ENCODE measurements at places on chromosomes 16 and 17.

DNA sequence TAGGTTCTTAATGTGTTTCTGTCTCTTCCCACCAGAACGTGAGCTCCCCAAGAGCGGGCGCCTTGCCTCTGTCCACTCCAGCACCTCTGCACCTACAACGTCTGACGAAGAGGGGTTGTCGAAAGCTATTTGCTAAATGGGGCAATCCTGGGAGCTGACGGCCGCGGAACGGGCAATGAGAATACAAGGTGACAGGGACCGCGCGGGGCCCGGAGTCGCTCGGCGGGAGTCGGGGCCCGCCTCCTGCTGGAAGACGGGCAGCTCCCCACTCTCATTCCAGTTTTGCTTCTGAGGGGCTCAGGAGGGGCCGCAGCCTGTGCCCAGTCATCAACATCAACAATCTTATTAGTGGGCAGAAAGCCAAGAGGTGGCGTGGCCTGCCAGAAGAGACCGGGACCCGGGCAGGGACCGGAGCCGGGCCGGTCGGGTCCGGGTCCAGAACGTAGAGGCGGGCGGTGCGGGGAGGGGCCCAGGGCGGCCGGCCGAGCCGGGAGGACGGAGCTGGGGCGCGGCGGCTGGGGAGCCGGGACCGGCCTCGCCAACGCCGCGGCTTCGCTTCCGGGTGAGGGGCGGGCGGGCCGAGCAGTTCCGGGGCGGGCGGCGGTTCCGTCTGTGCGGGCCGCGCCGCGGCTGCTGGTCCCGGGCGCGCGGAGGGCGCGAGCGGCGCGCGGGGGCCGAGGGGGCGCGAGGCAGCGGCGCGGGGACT is at the start of gene MOSMO:
TSS of gene MOSMO (plus strand) at position 603 of the 706 bp plus-strand sequence. CDS start 191 bp downstream, outside the sequence.
- DNase-seq, result peak; percentile 77

DNA sequence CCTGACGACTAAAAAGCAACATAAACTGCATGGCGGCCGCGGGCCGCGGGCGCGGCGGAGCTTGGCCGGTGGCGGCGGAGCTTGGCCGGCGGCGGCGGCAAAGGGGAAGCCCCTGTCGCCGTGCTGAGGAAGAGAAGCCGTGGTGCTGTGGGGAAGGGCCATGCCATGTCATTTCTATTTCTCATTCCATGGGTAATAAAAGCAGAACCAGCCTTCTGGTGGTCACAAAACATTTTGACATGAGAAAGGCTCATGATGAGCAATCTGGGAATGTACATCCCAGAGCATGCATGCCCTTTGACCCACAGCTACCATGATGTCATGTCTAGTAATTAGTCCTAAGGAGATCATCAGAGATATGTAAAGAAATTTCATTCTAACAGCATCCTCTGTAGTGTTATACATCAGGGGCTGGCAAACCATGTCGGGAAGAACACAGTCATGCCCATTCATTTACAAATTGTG is 23.9 kb upstream of the HEATR6 start:
- DNase-seq, result no peak

- no peak for DNase-seq
Observed at GRCh38 chr16:23495671-23496070, 14.6 kb downstream of the GGA2 start.

DNA sequence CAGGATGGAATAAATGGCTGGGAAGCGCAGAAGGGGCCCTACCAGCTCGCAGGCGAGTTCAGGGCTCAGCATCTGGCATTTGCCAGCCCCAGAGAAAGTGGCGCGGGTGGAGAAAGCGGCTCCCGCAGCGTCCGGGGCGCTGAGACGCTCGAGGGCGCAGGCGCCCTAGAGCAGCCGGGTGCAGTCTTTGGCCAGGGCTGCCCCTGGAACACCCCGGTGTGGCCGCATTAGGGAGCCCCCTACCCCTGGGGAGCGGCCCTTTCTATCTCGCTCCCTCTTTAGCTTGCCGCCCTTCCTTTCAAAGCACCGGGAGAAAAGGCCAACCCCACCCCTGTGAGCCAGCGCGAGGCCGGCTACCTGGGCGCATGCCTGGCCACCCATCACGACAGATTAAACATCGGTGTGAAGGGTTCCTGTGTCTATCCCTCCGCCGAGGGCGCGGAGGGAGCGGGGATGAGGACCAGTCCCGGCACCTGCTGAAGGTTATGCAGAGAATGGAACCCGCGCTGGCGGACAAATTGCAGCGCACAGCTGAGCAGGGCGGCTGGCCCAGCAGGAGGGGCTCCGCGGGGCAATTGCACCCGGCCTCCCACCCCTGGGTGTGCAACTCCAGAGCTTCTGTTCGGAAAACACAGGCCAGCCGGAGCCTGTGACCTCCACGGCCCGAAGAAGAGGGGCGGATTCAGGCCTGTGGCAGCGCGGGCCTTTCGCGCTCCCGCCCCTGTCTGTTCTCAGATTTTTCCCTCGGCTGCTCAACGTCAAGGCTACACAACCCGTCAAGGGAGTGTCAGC is 15.6 kb upstream of the FOXF1 start:
- DNase-seq, result no peak

DNA sequence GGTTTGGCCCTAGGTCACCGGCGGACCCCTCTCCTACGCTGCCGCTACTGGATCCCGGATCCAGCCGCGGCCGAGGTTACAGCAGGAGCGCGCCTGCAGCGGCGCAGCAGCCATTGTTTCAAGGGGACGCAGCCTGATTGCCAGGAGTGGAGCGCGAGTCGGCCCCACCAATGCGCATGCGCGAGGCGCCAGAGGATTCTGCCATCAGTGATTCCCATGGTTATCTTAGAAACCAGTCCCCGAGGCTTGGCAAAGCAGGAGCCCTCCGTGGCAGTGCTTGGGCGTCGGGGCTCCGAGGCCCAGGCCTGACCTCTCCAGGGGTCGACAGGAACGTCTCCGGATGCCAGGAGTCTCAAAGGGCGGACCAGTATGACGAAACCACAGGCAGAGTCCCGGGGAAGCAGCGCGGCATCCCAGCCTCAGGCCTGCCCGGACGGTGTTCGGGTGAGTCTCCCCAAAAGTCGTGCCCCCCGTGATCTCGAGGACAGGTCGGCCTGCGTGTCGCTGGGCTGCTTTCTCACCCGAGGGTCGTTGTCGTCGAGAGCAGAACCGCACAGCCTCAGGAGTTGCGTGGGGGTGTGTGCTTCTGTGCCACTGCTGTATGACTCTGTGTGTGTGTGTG is 608.5 kb downstream of the KCNJ18 start:
- no peak for DNase-seq

DNA sequence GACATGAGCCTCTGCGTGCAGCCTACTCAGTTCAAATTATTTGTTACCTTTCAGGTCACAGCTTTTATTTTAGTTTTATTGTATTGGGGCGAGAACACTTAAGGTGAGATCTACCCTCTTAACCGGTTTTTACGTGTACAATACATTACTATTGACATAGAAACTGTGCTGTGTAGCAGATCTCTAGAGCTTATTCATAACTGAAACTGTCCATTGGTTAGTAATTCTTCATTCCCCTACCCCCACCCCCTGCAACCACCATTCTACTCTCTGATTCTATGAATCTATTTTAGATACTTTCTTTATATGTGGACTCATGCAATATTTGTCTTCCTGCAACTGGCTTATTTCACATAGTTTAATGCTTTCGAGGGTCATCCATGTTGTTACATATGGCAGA is 43.5 kb downstream of the KNOP1 start:
- DNase-seq, result no peak

DNA sequence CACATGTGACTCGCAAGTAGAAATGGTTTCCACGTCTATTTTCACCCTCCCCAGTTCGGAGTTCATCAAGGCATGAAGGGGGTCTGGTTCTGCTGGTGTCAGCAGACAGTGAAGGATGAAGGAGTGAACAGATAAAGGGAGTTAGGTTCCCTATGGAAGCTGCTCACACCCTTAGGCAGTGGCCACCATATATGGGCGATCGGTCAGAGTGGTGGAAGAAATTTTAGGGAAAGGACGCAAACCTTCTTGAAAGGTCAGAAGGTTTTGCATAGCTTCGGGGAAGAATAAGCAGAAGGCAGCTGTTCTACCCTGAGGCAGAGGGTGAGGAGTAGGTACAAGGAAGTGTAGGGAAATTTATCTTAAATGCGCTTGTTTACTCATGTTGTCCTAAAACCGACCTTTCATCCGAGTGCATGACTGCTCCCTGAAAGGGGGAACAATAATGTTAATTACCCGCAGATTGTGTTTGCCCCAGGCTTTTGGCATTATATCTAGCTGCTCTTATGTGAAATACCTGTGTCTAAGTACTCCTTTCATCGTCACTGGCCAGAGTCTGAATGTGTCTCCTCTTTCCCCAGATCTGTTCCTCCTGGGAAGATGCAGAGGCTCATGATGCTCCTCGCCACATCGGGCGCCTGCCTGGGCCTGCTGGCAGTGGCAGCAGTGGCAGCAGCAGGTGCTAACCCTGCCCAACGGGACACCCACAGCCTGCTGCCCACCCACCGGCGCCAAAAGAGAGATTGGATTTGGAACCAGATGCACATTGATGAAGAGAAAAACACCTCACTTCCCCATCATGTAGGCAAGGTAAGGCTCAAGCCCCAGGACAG is 12.5 kb downstream of the CDH5 start:
- peak; percentile 80 for DNase-seq

- peak; percentile 86 for DNase-seq
Observed at GRCh38 chr17:58120195-58120822, 27.9 kb upstream of the OR4D1 start.

DNA sequence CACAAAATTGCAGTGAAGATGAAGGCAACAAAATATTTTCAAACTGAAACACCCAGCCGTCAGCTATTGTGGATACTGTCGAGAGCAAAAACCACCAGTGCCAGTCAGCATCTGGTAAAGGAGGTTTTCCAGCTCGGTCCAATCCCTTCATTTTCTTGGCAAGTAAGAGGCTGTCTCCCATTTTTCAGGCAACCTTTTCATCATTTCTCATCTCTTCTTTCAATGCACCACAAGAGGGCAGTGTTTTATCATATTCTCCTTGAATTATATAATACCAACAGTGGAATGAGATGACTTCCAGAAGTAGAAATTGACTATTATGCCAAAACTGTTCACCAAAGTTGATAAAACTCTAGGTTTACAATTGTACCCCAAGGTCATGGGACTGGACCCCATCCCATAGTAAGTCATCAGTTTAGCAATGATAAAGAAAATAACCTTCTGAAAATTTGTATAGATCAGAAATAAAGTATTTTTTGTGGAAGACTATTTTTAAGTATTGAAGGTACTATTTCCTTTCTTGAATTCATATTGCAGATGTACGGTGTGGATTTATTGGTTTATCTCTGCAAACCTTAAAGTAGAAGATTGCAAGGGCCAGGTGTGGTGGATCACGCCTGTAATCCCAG is 16.8 kb downstream of the NQO1 start:
- DNase-seq, result no peak

GRCh38 chr16:10827691-10828341 is 9.2 kb upstream of the TVP23A start:
- no peak for DNase-seq

DNA sequence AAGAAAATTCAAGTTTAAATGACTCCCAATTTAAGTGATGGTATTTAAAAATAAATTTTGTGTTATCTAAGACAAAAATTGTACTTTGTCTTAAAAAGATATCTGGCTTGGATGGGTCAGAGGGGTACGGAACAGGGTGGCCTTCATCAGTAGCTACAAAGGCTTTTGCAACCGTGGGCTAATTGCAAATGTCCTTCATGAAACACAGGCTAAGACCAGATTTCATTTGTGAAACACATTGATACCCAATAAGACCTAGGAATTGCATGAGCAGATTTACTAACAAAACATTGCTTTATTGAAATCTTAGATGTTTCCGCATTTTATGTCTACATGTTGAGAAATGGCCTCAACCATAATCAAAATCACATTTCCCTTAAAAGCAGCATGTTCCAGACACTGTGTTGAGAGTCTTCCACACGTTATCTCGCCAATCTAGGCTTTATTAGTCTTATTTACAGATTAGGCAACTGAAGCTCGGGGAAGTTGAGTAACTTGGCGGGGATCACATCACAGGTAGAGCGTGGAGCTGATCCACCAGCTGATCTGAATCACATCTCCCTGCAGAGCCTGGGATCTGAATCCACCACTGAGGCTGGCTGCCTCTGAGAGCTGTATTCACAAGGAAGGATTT is 21.8 kb downstream of the FBXO39 start:
- DNase-seq, result no peak

DNA sequence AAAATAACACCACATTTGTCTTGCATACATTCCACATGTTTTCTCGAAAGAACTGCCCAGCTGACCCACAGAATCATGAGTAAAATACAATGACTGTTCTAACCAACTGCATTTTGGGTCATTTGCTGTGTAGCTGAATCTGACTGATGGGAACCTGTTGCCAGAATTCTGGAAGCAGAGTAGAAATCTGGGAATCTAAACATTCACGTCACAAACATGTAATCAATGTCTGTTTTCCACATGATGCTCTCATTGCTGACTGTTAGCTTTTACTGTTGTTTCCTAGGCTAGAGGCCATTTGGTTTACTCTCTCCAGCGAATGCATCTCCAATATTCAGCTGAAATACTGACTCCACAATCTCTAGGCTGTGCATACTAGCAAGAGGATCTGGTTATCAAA is 710.1 kb downstream of the KCNJ2 start:
- DNase-seq, result no peak

DNA sequence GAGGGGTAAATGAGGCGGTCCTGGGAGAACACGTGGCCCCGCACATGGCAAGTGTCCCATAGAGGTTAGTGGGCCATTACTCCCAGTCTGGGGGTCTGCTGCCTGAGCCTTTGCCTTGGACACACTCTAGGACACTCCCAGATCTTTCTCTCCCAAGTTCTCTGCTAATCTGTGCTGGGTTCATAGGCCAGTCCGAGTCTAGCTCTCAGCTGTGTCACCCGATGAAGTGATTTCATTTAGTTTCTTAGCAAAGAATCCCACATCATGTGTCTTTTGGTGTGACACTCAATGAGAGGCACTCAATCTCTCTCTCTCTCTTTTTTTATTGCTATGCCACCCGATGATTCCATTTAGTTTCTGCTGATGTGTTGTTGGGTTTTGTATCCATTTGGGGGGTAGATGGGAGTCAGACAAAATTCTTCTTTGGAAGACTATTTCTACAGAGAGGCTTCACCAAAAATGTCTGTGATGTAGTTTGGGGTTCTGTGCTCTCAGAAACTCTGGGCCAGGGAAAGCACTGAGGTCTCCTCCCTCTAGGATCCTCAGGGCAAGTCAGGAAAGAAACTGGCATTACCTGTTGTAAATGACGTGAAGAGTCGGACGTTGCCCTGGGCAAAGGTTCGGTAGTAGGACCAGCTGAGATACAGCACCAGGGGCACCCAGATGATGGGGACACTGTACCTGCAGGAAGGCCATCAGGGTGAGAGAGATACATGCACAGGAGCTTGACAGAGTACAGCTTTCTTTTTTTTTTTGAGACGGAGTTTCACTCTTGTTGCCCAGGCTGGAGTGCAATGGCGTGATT is 25.2 kb upstream of the MLKL start:
- DNase-seq, result no peak

All from islet precursor cell (in vitro differentiated cells).